ENCODE measurements at places on chromosomes 2 and 18.
A peak's percentile ranks its signal among the peaks of the same experiment; 100 is the strongest.

DNA sequence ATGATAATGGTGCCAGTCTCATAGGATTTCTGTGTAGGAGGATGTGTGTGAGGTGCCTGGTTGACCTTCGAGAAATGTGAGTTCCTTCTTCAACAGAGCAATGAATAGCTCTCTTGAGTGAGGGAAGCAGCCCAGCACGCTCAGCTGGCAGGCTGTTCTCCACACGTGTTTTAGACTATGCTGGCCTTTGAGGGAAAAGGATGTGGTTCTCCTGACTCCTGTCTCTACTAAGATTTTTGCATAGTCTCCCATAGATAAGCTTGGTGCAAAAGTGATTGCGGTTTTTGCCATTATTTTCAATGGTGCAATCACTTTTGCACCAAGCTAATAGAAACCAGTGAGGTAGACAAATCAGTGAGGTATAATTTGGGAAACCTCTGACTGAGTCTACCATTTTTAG, 284.1 kb downstream of the SLC4A3 start:
- DNase-seq, result no peak

GRCh38 chr18:71398531-71398930, 1109.7 kb downstream of the SOCS6 start:
- DNase-seq, result no peak

- peak; percentile 40 for DNase-seq
Measured at GRCh38 chr2:97267411-97268074, 154.6 kb downstream of the ANKRD36 start.

DNA sequence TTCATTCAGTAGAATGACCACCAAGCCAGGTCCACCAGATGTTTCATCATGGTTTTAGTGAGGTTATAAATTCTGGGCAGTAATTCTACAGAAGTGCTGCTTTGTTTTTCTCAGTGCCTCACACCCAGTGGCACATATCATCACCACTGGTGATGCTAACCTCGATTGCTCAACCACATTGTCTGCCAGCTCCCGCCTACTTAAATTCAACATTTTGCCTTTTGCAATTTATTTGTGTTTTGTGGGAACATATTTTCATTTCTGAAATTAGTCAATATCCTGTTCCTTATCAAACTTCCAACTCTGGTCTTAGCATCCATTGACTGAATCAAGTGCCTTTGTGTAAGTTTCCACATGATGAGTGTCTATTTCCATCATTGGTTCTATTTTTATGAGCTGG, 62.3 kb upstream of the TMEM178A start:
- no peak for DNase-seq

GRCh38 chr2:88603146-88603545, 24.1 kb downstream of the EIF2AK3 start:
- no peak for DNase-seq

GRCh38 chr2:118146315-118147283, 58.3 kb downstream of the INSIG2 start:
- DNase-seq, result no peak
